ENCODE measurements at places on chromosomes 11 and 22.

DNA sequence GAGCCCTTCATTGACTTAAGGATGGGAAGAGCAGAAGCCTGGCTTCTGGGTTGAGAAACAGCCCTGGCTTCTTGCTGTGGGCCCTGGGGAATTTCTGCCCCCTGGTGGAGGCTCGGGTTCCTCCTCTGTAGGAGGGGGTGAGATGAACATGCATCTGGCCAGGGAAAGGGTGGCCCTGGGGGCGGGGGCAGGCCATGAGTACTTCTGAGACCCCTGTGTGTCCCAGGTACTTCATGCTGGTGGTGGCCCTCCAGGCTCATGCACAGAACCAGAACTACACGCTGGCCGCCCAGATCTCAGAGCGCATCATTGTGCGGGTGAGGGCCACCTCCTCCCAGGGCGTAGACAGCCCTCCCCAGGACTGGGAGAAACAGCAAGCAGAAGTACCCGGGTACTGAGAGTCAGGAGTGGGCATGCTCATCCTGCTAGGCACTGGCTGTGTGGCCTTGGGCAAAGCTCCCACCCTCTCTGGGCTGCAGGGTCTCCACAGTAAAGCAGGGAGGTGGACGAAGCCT lies 15.8 kb downstream of the TMEM258 start:
- no peak for DNase-seq

GRCh38 chr11:2269601-2270321 lies 627 bp downstream of the ASCL2 start:
- DNase-seq, result peak; percentile 34

- no peak for DNase-seq
Observed at GRCh38 chr11:70908223-70908622, 344.2 kb downstream of the SHANK2 start.

- DNase-seq, result no peak
Observed at GRCh38 chr11:74268456-74268855, 43.0 kb downstream of the P4HA3 start.

- no peak for DNase-seq
Observed at GRCh38 chr11:126433244-126433846, 77.9 kb downstream of the ST3GAL4 start.

GRCh38 chr11:12628314-12628713 lies 45.9 kb upstream of the TEAD1 start:
- no peak for DNase-seq

DNA sequence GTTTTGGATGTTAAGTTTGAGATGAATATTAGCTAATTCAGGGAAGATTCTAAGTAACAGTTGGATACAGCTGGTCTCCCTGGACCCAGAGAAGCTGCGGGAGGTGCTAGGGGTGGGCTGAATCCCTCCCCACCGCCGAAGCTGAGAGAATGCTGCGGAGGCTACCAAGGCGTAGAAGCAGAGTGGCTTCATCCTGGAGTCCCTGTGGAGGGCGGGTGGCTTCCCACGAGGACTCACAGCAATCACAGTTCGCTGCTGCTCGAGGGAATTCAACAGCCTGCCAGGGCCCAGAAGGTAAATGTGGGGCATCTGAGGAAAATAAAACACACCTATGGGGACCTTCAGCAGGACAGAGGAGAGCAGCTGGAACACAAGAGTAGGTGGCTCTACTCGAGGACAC lies 11.1 kb upstream of the B3GAT1 start:
- DNase-seq, result no peak

DNA sequence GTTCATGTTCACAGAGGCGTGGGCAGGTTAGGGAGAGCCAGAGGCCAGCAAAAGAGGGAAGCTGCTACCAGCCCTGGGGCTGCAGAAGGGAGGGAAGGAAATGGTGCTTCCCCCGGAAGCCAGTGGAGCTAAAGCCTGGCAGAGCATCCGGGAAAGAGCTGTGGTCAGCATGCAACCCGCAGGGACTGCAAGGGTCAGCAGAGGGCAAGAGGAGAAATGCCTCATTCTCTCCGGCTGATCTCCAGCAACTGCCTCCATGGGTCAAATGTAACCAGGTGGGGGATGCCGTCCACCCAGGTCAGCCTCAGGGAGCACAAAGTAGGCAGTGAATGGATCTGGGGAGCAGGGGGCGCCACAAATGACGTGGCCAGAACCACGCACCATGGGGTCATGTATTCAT lies 36.9 kb upstream of the PRR5 start:
- no peak for DNase-seq

DNA sequence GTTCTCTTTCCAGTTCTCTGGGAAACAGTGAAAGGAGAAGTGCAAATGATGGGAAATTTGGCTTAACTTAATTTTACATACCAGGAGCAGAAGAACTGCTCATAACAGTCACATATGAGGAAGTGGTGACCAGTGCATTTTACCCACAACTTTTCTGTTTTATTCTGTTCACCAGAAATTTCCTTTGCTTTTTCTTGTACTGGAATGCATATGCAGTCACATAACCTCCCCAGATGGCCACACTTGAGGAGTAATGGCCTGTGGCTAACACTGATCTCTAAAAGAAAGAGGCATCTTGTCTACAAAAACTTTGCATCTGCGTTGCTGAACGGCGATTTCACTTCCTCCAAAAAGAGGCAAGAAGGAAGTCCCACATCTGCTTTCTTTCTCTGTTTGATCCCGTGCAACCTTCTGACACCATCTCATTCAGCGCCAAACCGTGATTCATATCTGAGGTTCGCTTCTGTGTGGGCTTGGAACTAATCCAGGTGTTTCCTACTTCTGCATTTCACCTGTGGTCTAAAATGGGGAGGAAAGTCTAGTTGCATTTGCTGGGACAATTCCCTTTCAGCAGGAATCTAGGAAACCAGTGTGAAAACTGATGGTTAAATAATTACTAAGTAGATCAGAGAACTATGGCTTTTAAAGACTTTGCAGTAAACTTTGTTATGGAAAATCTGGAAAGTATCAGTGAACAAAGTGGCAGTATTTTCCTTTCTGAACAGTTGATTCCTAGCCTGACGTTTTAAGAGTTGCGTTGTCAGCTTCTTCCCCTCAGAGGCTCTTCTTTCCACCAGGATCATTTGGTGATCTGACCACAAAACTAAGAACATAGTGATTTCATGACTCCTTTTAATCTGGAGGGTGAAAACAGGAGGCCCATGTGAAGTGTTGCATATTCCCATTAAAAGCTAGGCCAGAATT lies 4.2 kb upstream of the MPEG1 start:
- no peak for DNase-seq

DNA sequence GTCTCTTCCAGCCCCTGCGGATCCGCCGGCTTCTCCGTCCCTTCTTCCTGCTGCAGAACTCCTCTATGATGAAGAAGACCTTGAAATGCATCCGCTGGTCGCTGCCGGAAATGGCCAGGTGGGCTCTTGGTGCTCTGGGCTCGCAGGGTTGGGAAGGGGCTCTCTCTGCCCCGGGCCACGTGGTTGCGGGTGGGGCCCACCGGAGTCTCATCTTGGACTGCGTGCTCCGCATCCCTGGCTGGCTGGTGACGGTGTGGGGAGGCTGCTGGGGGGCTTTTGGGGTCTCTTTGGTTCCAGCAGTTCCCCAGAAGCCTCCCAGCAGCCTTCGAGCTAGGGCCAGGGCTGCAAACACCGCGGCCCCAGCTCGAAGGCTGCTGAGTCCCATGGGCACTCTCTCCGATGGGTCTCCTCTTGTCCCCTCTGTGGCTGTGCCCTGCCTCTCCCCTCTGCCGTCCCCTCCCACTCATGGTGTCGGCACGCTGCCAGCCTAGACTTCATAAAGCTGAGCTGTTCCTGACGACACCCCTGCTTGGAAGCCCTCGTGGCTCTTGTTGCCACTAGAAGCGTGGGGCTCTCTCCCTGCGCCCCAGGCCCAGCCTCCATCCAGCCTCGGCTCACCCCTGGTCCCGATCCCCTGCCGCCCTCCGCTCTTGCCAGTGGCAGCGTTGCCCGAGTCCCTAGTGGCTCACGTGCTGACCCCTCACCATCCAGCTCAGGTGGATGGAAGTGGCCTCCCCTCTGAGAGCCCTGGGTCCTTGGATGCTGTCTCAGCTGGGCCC lies 14.3 kb downstream of the TPCN2 start:
- DNase-seq, result no peak

GRCh38 chr22:49203859-49204598 lies 623.6 kb downstream of the BRD1 start:
- no peak for DNase-seq

DNA sequence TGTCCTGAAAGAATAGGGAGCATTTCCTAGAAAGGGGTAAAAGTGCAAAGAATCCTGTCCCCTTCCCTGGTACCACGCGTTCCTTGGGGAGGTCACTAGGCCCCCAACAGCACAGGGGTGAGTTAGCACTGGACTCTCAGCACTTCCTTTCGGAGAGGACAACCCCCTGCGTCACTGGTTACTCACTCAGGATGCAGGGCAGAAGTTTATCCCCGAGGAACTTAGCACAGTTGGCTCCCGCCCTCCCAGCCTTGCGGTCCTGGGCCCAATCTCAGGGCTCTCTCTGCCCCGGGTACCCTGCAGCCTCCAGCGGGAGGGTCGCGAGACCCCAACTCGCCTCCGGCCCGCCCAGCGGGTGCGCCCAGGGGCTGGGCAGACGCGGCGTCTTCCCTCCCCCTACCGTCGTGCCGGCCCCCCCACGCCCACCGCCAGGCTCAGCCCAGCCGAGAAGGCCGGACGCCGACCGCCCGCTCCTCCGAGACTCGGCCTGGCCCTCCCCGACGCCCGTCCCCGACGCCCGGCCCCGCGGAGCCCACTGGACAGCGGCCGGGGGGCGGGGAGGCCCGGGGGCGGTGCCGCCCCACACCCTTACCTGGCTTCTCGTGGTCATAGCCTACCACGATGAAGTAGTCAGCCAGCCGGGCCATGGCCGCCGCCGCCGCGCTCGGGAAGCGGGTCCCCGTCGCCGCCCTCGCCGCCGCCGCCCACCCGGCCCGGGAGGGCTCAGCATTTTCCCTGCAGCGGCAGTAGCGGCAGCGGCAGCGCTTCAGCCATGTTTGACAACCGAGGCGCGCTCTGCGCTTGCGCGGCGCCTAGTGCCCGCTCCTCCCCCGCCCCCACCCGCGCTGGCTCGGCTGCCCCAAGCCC lies at the start of gene SBF2:
SBF2 (minus strand) TSS at position 797 of the 867 bp plus-strand sequence; CDS start at position 647, 150 bp downstream.
- peak; percentile 78 for DNase-seq

DNA sequence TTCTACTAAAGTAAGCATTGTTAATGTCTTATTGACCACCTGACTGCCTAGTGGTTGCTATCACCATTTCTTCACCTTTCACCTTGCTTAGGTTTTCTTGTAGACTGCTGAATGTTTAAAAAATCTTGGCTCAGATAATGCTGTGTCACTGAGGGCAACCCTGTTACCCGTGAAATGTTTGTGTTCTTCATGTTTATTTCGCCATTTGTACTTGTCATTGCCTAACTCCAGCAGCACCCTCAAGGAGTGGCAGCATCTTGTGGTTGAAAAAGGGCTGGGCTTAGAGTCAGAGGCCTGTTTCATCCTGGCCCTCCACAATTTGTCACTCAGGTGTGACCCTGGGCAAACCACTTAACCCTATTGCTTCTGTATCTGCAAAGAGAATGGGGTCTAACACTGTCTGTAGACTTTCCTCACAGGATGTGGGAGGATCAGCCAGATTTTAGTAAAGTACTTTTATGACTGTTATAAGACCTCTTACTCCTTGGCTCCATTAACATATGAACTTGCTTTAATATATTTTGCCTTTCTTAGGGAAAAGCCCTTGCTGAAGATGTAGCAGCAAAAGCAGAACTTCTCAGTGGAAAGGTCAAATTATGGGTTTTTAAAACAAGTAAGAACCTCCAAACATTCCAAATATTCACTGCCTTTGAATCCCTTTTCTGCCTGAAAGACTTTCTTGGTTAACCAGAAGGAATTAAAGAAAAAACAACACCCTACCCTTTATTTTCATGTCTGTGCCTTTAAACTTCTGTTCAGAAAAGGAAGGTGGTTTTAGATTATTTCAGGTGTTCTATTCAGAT lies 154.5 kb upstream of the C11orf87 start:
- no peak for DNase-seq

GRCh38 chr22:37462983-37463382 lies 23.2 kb downstream of the MFNG start:
- DNase-seq, result no peak

GRCh38 chr11:129435499-129436245 lies 60.0 kb downstream of the BARX2 start:
- DNase-seq, result no peak

- DNase-seq, result no peak
Observed at GRCh38 chr11:70573701-70574151, 175.4 kb downstream of the CTTN start.

DNA sequence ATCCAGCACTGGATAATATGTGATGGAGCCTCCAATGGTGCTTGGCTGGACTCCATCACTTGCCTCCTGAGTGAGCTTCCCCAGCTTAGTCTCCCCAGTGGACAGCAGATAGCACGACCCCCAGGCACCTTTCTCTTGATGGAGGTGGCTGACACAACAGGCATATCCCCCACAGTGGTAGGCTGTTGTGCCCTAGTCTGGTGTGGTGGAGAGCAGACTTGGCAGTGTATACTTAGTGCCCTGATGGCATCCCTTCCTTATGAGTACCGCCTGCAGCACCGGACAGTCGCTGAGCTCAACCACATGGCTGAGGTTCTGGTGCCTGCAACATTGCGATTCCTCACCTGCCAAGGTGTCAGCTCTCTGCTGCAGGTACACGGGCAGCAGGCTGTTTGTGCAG lies 50.1 kb downstream of the DNHD1 start:
- DNase-seq, result no peak

Measured in NCI-H1048 (cell line).